ENCODE measurements at places on chromosomes 7 and 10. TPM values are rescaled to one million over a fixed set of nuclear protein-coding genes. Genes with fewer than 3 reads are reported as not detected.

Gene SPOCK2
- total RNA-seq = 0.54 TPM

Gene WNT8B
- not detected for total RNA-seq

Gene PDE6C
- not detected for total RNA-seq

Gene ADO
- 17.6 TPM for total RNA-seq

Gene TMUB1
- 30.0 TPM for total RNA-seq

Gene UCMA
- total RNA-seq = not detected

Measured in osteocyte (in vitro differentiated cells).